ENCODE measurements at places on chromosomes 1 and 21.
A peak's percentile ranks its signal among the peaks of the same experiment; 100 is the strongest.

DNA sequence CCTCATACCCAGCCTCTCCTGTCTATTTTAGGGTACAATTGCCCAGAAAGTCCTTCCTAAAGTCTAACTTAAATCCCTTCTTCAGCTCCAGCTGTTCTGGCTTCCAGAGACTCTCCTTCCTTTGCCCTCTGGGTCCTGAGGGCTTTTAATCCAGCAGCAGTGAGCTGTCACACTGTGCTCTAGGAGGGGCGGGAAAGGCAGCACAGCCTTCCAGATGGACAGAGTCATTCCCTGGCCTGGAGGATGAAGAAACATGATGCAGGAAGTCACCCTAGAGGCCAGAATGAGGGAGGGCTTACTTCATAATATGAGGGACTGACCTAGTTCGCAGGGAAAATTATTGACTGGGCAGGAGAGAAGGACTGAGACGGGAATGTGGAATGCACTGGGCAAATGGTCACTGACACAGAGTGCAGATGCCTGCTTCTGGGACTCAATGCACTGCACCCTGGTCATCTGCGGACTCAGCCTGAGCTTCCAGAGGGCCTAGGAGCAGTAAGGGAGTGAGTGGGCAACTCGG lies 1.3 kb downstream of the SH2D2A start:
- peak overlapping the region; percentile 83 for H3K4me3 ChIP-seq
- H3K4me1 ChIP-seq, result peaks cover 59% of the 10 kb centered on the region
- no peaks in the 10 kb centered on the region for H3K27me3 ChIP-seq
- DNase-seq, result no peak

- H3K4me1 ChIP-seq, result no peaks in the 10 kb centered on the region
- no peak for DNase-seq
- no peak overlapping the region for H3K27ac ChIP-seq
- no peaks in the 10 kb centered on the region for H3K27me3 ChIP-seq
- H3K36me3 ChIP-seq, result peaks cover 7% of the 10 kb centered on the region
- H3K4me3 ChIP-seq, result no peak overlapping the region
Measured at GRCh38 chr1:202130297-202130721, 7.6 kb downstream of the GPR37L1 start.

DNA sequence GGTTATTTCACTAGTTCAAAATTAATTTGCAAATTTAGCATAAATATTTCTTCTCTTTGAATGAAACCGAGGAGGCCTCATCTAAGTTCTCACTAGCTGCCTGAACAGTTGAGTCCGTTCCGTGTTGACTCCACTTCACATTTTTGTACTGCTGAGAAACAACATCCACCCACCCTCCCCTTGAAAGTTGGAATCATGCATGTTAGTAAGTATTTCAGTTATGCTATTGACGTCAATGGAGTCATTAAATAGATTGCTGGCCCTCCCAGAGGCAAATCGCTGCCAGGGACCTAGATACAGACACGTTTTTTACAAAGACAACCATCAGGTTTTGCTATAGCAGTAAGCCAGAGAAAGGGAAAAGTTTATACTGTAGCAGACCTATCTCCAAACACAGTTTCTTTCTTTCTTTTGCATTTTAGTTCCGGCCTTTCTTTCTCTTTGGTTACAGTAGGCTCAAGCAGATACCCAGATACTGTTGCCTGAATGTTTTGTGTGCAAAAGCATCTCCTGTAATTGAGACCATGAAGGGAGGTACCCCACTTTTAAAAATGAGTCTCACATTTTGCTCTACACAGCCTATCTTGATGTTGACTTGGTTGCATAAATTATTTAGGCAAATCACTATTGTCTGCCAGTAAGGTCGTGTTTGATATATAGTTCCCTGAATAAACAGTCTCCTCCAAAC lies 262.6 kb upstream of the SGIP1 start:
- no peak for DNase-seq
- peak overlapping the region; percentile 59 for H3K27ac ChIP-seq
- no peak overlapping the region for H3K4me3 ChIP-seq
- H3K4me1 ChIP-seq, result peaks cover 30% of the 10 kb centered on the region

GRCh38 chr1:201718346-201719202 lies 110.4 kb upstream of the IPO9 start:
- no peak overlapping the region for H3K27ac ChIP-seq
- no peak overlapping the region for H3K4me3 ChIP-seq
- no peak for DNase-seq
- H3K27me3 ChIP-seq, result no peaks in the 10 kb centered on the region

Data from naive thymus-derived CD4-positive, alpha-beta T cell (primary cell).